ENCODE measurements at places on chromosomes 12 and 14. TPM values are rescaled to one million over a fixed set of nuclear protein-coding genes. Genes with fewer than 3 reads are reported as not detected.

EIF2B1 gene
- 27.1 TPM for total RNA-seq

NTN4 gene
- total RNA-seq = 44.3 TPM

USP30 gene
- 17.6 TPM for total RNA-seq

ZNF140 gene
- 51.3 TPM for total RNA-seq

CNTN1 gene
- total RNA-seq = 385 TPM

CYP27B1 gene
- total RNA-seq = not detected

Data from occipital lobe (tissue), 3 donors.